ENCODE measurements at places on chromosomes 3 and 15.

DNA sequence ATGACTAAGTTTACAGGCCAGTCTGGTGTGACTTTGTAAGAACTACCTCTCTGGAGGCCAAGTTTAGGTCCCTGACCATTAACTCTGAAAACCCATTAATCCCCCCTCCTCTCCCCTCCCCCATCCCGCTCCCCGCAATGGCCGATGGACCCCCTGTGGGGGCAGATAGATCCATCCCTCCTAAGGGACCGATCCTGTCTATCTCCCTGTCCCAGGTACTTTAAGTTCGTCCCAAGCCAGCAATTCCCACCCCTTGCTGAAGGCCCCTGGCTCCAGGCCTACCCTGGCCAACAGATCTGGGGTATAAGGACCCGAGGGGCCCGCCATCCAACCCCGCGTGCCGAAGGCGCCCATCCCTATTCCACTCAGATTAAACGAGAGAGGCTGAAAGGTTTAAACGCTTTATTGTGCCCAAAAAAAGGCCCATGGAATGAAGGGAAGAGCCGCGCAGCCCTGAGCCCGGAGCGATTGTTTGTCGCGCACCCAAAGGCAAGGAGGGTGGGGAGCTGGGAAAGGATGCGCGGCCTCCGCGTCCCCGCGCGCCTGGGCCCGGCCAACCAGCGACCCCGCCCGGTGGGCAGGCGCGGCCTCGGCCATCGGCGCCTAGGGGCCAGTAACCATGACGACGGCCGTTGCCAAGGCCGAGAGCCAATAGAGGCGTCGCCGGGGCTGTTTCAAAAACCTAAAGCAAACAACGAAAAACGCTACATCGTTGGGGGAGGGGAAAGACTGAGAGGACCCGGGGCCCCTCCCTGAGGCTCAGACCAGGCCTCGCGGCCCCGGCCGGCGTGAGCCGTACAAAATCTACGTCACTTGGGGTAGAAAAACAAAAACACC lies 35.9 kb downstream of the HMCES start:
- DNase-seq, result no peak

- DNase-seq, result no peak
Observed at GRCh38 chr15:55282284-55282833, 7.3 kb downstream of the RAB27A start.

GRCh38 chr15:96264801-96265515 lies 65.5 kb upstream of the NR2F2 start:
- DNase-seq, result no peak

- no peak for DNase-seq
Observed at GRCh38 chr3:64549869-64550268, 137.9 kb downstream of the ADAMTS9 start.

GRCh38 chr15:86624261-86625036 lies 544.8 kb downstream of the AGBL1 start:
- DNase-seq, result peak; percentile 65

DNA sequence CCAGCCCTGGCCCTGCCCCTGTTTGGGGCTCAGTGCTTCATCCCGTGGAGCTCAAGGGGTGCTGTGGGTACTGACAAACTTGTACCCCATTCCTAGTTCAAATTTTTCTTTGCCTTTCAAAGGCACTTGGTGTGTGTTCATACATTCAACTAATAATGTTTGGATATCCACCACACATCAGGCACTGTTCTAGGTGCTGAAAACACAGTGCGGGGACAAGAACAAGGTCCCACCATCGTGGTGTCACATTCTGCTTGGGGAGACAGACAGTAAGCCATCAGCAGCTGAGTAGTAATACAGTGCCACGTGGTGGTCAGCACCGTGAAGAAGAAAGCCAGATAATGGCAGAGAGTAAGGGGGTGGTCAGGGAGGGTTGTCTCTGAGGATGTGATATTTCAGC lies 32.5 kb downstream of the CRYGS start:
- no peak for DNase-seq

DNA sequence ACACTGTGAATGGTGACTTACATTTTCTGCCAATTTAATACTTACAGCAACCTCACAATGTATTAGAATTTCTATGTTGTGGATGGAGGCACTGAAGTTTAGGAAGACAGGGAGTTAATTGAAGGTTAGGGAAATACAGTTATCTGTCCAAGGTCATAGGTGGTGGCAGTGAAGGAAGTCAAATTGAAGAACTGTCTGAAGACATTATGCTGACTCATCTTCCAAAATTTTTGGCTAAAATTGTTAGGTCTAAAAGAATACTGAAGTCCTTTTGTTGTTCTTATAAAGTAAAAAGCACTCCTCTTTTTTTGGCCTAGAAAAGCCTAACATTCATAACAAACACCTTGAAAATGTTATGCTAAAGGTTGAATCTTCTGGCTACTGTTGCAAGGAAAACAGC lies 27.7 kb downstream of the EMC4 start:
- no peak for DNase-seq

DNA sequence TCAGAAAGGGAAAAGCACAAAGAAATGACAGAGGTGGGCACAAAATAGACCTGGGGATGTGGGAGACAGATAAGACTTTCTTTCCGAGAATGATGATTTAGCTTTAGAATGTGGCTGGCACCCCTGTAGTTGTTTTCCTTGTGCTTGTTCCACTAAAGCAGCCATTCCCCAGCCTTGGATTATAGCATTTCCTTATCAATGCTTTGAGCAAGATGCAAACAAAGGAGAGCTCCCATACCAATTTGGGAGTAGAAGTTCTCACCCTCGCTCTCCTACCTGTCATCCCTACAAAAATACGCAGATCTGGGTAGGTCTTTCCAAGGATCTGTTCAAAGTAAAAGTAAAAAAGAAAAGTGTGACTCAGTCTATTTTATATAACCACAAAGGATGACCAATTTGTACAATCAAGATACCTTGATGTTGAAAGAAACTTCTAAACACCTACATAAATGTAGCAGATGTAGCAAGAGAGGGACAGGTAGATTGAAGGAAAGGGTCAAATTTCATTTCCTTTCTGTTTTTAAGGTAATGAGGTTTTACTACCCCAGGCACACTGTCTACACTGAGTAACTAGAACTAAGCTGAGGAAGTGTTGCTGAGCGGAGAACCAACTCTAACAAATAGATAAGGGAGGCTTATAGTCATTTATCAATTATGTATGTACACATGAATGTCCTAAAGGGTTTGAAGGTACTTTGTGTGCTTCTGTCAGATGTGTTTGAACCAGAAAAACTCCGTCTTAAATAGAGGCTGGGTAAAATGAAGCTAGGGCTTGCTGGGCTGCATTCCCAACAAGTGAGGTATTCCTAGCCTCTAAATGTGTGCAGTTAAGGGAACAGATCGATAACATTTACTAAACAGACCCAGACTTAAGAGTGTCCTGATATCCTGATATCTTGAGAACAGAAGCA lies 91.1 kb upstream of the LRRN1 start:
- DNase-seq, result no peak

GRCh38 chr15:60673166-60673565 lies 194.2 kb upstream of the ICE2 start:
- DNase-seq, result no peak

DNA sequence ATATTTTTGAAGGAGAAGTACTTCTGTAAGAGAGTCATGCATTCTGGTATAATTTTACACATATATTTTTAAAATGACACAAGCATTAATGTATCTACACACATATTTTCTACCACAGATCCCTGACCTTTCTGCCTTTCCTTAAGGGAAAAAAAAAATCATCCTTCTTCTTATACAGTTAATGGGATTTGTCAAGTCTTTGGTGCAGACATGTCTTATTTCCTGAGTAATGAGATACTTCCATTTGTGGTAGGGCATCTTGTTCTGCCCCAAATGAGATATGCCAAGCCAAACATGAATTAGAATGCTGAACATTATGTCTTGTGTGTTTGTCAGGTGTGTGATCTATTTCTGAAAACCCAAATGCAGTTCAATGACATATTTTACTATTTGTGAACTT lies 329.9 kb downstream of the RBMS3 start:
- no peak for DNase-seq

DNA sequence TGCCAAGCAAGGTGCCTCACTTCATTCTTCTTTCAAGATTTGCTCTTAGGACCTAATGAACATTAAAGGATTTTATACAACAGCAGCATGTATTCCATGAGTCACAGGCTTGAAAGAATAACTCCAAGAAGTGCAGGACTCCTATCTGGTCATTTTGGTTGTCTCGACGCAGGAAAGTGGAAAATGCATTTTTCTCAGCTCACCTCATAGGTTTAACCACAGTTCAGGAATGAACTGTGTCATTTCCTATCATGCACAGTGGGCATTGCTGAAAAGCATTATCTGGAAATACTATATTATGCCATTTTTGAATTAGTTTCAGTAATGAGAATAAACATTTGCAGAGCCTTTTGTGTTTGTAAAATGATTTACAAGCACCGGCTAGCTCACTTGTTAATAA lies 98.7 kb upstream of the BFSP2 start:
- DNase-seq, result no peak

DNA sequence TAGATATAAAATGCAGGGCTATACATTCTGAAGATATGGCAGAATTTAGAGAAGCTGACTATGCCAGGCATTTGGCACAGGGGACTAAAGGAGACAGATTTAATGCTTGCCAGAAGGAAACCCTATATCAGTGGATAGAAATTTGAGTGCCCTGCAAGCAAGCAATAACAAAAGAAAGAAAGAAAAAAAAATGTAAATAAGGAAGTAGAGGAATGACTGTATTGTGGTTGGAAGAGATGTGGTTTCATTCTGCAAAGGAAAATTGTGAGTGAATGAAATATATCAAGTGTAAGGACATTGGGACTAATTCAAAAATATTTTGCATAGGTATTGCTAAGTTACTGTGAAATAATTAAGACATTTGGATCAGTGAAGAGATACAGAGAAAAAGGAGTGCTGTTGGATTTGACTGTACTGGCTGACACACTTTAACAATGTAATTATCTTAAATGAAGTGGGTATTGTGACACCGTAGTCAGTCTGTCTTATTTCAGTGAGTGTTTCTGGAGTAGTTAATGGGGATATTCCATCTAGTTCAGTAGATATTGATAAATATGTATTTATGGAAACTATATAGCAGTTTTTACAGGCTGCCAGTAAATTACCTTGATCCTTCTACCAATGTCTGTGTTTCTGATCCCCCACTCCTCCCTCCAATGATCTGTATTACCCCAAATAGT lies 418.2 kb downstream of the CNTN4 start:
- no peak for DNase-seq

- no peak for DNase-seq
Observed at GRCh38 chr3:171354049-171354705, 106.0 kb downstream of the TNIK start.

GRCh38 chr3:176950743-176951142 lies 246.5 kb downstream of the TBL1XR1 start:
- no peak for DNase-seq

GRCh38 chr15:90165659-90166489 lies 35.3 kb upstream of the SEMA4B start:
- DNase-seq, result peak; percentile 59

- no peak for DNase-seq
Observed at GRCh38 chr3:182220471-182220870, 508.7 kb downstream of the SOX2 start.

- no peak for DNase-seq
Observed at GRCh38 chr3:88151358-88151757, 1.6 kb downstream of the C3orf38 start.

DNA sequence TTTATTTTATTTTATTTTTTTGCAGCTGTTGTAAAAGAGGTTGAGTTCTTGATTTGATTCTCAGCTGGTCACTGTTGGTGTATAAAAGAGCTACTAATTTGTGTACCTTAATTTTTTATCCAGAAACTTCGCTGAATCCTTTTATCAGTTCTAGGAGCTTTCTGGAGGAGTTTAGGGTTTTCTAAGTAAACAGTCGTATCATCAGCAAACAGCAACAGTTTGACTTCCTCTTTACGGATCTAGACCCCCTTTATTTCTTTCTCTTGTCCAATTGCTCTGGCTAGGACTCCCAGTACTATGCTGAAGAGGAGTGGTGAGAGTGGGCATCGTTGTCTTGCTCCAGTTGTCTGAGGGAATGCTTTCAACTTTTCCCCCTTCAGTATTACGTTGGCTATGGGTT lies 165.8 kb upstream of the KCNMB2 start:
- DNase-seq, result no peak

DNA sequence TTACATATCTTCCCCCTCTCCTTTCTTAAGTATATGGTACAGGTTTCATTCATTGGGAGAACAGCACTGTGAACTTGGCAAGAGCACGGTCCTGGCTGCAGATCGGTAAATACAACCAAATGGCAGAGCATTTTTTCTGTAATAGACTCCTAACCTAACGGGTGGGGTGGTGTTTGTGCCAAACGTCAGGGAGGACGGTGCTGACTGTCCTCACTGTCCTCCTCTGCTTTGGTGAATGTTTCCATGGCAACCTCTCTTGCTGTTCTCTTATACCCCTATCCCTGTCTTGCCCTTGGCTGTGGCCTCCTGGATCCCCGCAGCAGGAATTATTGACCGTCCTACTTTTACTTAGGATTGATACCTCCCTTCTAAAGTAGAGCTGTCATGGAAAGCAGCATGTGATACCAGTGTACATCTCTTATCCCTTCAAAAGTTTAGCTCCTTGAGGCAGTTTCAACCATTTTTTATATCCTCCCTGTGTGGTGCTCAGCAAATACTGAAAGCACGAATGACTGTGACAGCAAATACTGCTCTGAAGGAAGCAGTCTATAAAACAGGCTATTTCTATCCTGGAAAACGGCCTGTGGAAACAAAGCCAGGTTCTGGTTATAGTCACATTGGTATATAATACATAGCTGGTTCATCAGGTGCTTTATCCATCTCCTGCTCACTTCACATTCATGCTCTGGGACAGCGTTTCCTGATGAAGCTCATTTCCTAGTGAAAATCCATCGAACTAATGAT lies 275.4 kb upstream of the C2CD4B start:
- DNase-seq, result no peak

- no peak for DNase-seq
Observed at GRCh38 chr3:71050538-71051258, 532.8 kb downstream of the FOXP1 start.

DNA sequence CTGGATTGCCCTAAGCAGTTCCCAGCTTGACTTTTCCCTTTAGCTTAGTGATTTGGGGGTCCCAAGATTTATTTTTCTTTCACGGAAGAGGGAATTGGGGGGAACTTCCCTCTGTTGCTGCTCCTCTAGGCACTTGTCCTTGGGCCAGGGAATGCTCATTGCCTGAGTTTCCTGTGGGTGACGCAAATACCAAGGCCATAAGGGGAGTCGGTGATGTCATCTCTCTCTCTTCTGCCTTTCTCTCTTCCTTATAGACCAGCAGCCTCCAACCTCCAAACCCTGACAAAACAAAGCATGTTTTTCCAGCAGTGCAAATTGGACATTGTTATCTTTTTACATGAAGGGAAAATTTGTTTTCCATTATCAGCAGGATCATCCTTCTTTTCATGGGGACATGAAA lies 120.2 kb downstream of the ITPR1 start:
- DNase-seq, result no peak

DNA sequence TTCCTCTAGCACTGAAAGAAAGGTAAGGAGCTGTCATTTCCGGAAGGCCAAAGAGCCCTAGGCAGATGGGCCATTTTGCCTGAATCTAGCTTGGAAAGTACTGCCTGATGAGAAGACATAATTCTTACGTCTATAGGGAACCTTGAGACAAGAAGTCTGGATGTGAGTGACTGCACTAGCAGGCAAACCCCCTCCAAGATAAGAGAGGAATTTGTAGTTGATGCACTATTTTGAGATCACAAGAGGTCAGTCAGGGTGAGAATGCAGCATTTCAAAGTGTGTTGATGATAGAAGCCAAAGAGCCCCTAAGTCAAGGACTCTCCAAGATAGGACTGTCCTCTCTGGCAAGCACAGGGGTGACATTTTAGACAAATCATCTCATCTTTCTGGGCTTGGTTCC lies 99.2 kb downstream of the HES1 start:
- no peak for DNase-seq

GRCh38 chr15:29127506-29128430 lies 141.9 kb downstream of the NSMCE3 start:
- no peak for DNase-seq

GRCh38 chr3:10467904-10468612 lies 37.3 kb downstream of the ATP2B2 start:
- no peak for DNase-seq

Data from stimulated activated CD4-positive, alpha-beta T cell treated with anti-CD3 and anti-CD28 coated beads, Interleukin-12 subunit alpha, Interleukin-12 subunit beta, amount 100 ng/mL, for 24 hours (primary cell).